ENCODE measurements at places on chromosomes 7 and 10. TPM values are rescaled to one million over a fixed set of nuclear protein-coding genes. Genes with fewer than 3 reads are reported as not detected.

GRCh38 chr10:114995468-114996247 lies 57.7 kb downstream of the TRUB1 start:
- DNase-seq = no peak

GRCh38 chr10:75400771-75401568 lies 594 bp downstream of the ZNF503 start:
- peak; percentile 76 for DNase-seq

- peak; percentile 59 for DNase-seq
Observed at GRCh38 chr10:49076741-49077521, 38.4 kb downstream of the VSTM4 start.

GRCh38 chr10:60975716-60976115 lies 31.7 kb upstream of the RHOBTB1 start:
- DNase-seq = no peak

GRCh38 chr7:92732316-92733036 lies 103.9 kb downstream of the CDK6 start:
- DNase-seq = no peak

GRCh38 chr7:128906001-128906765 lies 4.3 kb downstream of the KCP start:
- DNase-seq = no peak

GRCh38 chr7:20301311-20301939 lies 29.3 kb upstream of the ITGB8 start:
- no peak for DNase-seq

GRCh38 chr10:48648172-48648942 lies 36.3 kb upstream of the WDFY4 start:
- DNase-seq = no peak

- DNase-seq = no peak
Observed at GRCh38 chr7:73519867-73520672, 2.0 kb downstream of the BAZ1B start.

- DNase-seq = no peak
Observed at GRCh38 chr7:156950381-156950858, 908 bp downstream of the NOM1 start.

DNA sequence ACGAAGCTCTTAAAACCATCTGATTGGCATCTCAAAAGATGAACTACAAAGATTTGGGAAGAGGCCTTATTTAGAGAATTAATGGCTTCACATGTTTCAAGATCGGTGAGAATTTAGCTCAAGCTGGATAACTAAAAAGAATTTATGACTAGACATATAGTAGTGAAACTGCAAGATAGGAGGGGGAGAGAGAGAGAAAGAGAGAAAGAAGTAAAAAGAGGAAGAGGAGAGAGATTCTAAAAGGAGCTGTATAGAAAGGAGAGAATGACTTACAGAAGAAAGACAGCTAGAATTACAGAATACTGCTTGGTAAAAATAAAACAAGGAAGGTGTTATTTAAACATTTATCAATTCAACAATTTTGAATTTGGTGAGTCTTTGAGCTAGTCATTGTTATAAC lies 592.3 kb downstream of the SH2D4B start:
- no peak for DNase-seq

DNA sequence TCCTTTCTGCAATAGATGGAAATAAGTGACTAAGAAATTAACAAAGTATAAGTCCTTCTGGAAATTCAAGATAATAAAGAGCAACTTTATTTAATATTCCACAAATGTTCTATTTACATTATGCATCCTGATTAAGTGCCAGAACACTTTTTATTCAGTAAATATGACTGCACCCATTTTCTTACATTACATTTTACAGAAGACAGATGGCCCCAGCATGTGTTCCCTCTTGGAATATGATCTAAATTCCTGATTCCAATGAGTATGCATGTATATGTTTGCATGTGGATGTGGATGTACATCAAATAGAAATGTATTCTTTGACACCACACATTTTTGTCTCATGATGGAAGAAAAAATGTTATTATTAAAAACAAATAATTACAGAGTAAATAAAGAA lies 628.7 kb upstream of the SEMA3D start:
- DNase-seq = no peak

- no peak for DNase-seq
Observed at GRCh38 chr7:120070201-120070600, 202.8 kb upstream of the KCND2 start.

- no peak for DNase-seq
Observed at GRCh38 chr10:50360077-50360850, 108.9 kb upstream of the ASAH2 start.

- DNase-seq = no peak
Observed at GRCh38 chr7:128123291-128124037, 92.2 kb upstream of the LRRC4 start.

- DNase-seq = no peak
Observed at GRCh38 chr7:41217306-41217705, 485.6 kb downstream of the INHBA start.

DNA sequence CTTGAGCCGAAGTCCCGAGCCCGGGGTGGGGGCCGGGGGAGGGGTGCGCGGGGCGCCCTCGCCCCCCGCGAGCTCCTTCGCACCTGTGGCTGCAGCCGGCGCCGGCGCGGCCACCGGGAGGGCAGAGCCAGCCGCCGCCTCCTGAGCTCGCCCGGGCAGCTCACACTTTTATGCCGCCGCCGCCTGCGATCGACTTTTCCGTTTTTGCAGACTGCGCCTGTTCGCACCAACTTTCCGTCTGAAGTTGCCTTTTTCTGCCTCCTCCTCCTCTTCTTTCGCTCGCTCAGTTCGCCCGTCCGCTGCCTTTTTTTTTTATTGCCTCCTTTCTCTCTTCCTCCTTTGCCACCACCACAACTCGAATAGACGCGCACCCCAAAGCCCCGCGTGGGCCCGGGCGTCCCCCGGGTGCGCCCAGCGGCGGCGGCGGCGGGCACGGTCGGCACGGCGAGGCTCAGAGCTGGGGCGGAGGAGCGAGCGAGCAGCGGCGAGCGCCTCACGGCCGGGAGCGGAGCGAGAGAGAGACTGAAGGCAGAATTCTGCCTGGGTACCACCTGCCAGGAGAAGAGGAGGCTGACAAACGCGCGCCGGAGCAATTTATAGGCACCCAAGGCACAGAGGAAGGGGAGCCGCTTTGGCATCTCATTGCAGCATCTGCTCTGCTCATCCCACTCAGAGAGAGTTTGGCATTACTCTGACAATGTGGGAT lies at the start of gene C1QL3:
Gene C1QL3 (minus strand): TSS at position 569 of the 706 bp plus-strand sequence. CDS start 814 bp downstream, outside the sequence.
- peak; percentile 29 for DNase-seq

The VENTX gene
- total RNA-seq = not detected

The PON1 gene
- total RNA-seq = not detected

The INMT gene
- total RNA-seq = 37.4 TPM

The SVIL gene
- total RNA-seq = 59.9 TPM

The C10orf62 gene
- not detected for total RNA-seq

The BICC1 gene
- total RNA-seq = 12.6 TPM

The SLC25A13 gene
- total RNA-seq = 22.7 TPM

The CAV2 gene
- 210 TPM for total RNA-seq

The VIPR2 gene
- total RNA-seq = not detected
